Osteoblast (primary cell): ENCODE measurements at places on chromosomes 16 and 17. TPM values are rescaled to one million over a fixed set of nuclear protein-coding genes. Genes with fewer than 3 reads are reported as not detected.

SDR42E2 gene
- not detected in 2 replicates for total RNA-seq

TBC1D3I gene
- 0.36 and 0.59 TPM in 2 replicates for total RNA-seq

PITPNM3 gene
- total RNA-seq, result 1.8 TPM in 2 replicates

- no peak for DNase-seq
Observed at GRCh38 chr17:42284566-42284965, 3.7 kb upstream of the STAT5A start.

GRCh38 chr16:66691234-66691633 lies 5.3 kb downstream of the CMTM4 start:
- no peak for DNase-seq

- DNase-seq, result no peak
Observed at GRCh38 chr17:35927714-35928113, 2.9 kb downstream of the RDM1 start.

MEOX1 gene
- under 0.01 TPM in 1 of 2 replicates, not detected in the other for total RNA-seq

KRT20 gene
- total RNA-seq, result not detected in 2 replicates

SCIMP gene
- total RNA-seq, result not detected in 2 replicates

DNA sequence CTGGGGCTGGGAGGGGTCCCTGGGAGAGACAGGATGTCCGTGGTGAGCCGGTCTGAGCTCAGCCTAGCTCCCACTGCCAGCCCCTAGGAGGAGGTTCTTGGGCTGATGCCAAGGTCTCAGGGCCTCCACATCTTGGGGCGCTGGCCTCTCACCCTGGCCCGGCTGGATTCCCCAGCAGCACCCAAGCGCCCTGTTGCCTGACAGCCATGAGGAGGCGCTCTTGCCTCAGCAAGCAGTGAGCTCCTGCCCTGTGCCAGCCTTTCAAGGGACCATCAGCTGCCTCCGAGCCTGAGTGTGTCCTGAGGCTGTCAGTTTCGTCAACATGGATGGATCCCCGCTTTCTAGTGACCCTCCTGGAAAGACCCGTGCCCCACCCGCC lies 234.9 kb upstream of the CIBAR2 start:
- no peak for DNase-seq

DNA sequence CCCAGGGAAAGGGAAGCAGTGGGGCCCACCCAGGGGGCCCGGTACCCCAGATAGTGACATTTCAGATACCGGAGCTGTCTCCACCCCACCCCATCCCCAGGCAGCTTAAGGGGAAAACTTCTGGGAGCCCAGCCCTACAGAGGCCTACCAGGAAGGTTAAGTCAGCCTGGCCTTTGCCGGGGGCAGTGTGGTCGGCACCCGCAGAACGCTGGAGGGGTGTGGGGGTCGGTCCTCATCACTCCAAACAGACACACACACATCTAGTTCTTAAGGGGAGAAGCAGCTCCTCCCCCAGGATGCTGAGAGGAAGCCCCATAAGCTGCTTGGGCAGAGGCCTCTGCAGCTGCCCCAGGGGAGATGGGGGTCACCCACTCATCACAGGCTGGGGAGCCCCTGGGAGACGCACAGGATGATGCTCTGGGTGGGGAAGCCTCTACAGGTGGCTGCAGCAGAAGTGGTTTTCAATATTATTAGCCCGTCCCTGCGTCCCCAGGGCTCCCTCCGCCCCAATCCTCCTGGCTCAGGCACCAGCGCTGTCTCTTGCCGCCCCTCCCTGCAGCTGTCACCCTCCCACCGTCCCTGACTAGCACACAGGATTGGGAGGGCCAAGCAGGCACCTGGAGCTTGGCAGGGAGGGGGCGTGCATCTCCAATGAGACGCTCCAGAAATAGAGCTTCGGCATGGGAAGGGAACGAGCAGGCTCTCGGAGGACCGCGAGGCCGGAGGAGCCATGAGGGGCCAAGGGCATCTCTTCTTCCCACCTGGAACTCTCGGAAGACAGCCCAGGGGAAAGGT lies 1.4 kb upstream of the ABR start:
- DNase-seq, result peak; percentile 51

GRCh38 chr16:68259007-68259825 lies 5.1 kb upstream of the SLC7A6 start:
- peak; percentile 89 for DNase-seq

DNA sequence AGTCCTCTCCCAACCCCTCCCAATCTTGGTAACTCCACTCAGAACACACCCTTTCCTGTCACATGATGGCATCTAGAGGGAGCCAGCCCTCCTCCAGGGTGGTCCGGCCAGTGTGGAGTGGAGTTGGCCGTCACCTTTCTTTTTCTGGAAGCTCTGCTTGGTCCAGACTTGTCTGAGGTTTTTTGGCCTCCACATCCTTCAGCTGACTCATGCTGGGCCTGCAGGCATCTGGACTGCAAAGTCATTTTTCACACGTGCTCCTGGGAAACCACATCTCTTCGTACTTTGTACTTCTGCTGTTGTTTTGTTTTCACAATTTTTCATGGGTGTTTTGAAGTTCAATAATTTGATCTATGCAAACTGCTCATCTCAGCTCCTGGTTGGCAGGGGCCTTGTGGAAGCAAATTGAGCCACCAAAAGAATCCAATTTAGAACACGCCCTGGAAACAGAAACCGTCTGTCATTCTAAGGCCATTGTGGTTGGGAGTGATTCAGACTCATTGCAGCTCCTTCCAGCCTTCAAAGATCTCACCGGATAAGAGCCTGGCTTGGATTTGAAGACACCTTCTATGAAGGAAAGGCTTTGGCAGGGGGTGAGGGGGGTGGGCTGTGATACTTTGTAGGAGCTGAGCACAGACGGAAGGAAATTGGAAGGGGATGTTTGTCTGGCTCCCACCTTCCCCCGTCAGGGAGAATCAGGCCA lies 42.4 kb upstream of the NF1 start:
- peak; percentile 93 for DNase-seq

TMED6 gene
- 0.29 and 0.72 TPM in 2 replicates for total RNA-seq

DNA sequence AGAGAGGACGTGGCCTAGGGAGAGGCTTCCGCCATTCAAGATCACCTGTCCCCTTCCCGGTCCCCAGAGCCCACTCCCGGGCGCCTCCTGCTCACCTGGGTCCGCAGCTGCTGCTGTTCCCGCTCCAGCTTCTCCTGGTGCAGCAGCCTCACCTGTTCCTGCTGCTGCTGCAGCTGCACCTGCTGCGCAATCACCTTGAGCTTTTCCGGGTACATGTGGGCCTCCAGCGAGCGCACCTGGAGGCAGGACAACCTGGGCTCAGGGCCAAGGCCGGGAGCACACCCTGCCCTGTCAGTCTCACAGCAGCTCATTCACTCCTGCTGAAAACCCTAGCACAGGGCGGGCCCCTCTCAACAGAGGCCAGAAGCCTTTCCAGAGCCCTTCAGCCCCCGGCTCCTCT lies 12.5 kb downstream of the TFAP4 start:
- peak; percentile 19 for DNase-seq

- DNase-seq, result no peak
Observed at GRCh38 chr16:80656711-80657150, 115.9 kb downstream of the DYNLRB2 start.

KRT25 gene
- not detected in 2 replicates for total RNA-seq

FTO gene
- 142 and 152 TPM in 2 replicates for total RNA-seq

DNA sequence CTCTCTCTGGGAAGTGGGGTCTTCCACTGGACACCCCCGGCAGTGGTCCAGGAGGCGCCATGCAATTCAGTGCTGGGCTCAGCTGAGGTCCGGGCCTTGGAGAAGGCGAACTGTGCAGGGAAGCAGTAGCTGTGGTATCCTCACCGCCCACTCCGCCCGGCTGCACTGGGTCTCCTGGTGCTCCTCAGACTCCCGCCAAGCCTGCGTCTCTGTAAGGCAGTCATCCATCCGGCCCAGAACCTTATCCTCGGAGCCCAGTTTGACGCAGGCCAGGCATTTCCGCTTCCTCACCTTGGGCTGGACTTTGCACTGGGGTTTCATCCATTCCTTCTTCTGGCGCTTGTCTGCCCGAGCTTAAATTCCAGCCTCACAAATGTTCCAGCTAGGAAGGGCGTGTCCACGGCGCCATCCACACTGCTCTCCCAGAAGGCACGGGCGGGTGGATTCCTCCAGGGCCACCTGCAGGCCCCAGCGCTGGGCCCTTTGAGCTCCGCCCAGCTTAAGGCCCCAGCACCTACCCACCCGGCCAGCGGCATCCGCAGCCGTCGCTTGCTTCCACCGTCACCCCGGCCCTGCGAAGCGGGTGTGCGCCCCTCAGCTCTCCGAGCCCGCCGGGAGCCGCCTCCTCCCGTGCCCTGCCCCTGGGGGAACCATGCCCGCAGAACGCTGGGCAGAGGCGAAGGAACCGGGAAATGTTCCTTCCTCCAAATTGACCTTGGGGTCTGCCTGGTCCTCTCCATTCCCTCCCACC lies 1884.8 kb downstream of the TP53TG3F start:
- no peak for DNase-seq

- no peak for DNase-seq
Observed at GRCh38 chr16:46980926-46981325, 7.5 kb upstream of the DNAJA2 start.

RGS11 gene
- total RNA-seq, result 0.36 and 0.59 TPM in 2 replicates

- DNase-seq, result peak; percentile 66
Observed at GRCh38 chr17:40854175-40854814, 12.7 kb downstream of the KRT12 start.

CCL5 gene
- total RNA-seq, result under 0.01 and 0.36 TPM in 2 replicates

DNA sequence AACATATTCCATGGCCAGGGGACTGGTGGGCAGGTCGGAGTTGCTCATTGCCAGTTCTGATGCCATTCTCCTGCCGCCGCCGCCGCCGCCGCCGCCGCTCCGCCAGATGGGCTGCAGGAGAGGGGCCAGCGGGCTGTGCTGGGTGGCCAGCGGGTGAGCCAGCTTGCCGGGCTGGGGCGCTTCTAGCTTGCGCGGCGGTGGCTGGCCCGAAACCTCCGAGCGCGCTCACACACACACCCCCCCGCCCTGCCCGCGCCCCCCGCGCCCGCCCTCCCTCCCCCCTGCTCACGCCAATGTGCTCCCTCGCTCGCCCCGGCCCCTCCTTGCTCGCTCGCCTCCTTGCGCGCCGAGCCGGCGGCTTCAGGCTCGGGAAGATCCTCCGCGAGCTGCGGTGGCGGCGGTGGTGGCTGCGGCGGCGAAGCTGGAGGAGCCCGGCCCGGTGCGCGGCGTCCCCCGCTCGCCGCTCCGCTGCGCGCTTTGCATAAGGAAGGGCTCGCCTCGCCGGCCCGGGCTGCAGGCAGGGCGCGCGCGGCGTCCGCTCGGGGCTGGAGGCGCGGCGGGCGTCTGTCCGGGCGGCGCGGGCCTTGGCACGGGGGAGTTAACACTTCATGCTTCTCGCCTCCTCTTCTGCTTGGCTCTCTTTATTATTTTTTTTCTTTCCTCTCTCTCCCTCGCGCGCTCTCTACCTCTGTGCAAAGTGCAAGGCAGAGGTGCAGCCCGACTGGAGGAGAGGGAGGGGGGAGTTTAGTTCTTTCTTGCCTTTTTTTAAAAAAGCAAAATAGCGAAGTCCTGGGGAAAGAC lies 500 bp downstream of the MAF start:
- DNase-seq, result peak; percentile 96

DNA sequence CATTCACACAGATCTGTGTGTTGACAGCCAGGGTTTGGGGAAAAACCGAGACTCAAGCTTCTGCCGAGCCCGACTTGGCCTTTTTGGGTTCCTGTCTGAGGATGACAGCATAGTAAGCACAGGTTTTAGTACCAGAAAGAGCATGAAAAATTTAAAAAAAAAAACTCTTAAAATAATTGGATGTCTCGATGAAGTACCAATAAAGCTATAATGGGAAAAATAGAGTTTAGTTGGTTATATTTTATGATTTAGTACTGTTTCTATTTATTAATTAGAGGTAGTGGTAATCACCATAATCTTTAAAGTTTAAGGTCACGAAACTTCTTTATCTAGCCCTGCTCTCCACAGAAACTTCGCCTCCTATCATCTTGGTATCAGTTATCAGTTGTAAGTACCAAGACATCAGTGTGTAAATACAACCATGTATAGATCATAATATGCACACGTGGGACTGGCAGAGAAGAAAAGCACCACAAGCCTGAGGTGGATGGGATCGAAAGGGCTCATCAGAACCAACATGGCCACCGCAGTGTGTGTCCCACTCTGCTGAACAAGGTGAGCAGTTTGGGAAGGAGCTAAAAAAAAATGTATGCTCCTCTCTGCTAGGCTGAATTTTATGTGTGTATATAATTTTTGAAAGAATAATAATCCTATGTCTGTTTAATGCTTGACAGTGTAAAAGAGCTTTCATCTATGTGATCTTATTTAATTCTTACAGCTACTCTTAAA lies 14.4 kb upstream of the EEF2K start:
- no peak for DNase-seq

SKAP1 gene
- total RNA-seq, result not detected in 2 replicates

SDR42E1 gene
- total RNA-seq, result 0.29 and 1.4 TPM in 2 replicates

DNA sequence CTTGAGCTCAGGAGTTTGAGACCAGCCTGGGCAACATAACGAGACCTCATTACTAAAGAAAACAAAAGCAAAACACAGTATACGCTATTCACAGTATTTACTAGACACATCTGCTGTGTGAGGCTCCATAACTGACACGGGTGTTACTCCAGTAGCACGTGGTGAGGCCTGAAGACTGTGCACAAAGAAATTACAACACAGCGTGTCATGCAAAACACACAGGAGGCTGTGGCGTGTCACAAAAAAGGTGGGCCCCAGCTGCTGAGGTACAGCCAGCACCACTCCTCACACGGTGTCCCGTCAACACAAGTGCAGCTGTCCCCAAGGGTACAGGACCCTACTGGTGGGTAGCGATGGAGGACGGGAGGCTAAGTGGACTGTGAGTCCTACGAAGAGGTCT lies 2.7 kb downstream of the CYBC1 start:
- DNase-seq, result peak; percentile 58

GUCY2D gene
- not detected in 2 replicates for total RNA-seq

DNA sequence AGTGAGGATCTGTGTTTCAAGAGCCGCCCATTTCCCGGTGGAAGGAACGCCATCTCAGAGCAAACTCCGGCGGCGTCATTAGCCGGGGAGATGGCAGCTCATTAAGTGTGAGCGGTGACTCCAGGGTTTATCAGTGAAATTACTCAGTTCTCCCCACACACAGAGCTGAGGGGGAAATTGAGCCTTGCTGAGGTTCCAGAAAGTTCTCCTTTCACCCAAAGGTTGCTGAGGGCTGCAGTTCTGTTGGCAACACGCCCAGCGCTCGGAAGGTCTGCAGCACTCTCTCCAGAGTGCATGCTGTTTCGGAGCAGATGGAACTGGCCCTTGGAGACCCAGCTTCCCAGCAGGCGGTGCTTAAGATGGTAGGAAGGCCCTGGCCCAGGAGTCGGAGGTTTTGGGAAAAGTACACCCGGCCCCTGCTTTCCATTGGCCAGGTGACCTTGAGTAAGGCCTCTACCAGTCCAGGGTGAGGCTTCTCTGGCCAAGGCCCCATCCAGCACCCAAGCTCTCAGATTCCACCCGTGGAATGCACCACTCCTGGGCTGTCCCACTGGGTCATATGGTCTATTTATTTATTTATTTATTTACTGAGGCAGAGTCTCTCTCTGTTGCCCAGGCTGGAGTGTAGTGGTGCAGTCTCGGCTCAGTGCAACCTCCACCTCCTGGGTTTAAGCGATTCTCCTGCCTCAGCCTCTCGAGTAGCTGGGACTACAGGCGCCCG lies 167.7 kb upstream of the CIBAR2 start:
- DNase-seq, result no peak

- DNase-seq, result peak; percentile 86
Observed at GRCh38 chr17:4980644-4981216, 6.7 kb downstream of the CAMTA2 start.
